Activated T-cell treated with anti-CD3 and anti-CD28 coated beads, Interleukin-2, amount 50 U/mL, for 72 hours (primary cell): ENCODE measurements at places on chromosomes 7 and 10.

- DNase-seq, result peak; percentile 69
These were observed 707 bp upstream of the GHITM start for GRCh38 chr10:84138478-84139125.

- DNase-seq, result no peak
These were observed 21.5 kb downstream of the C10orf53 start for GRCh38 chr10:49700997-49701396.

- no peak for DNase-seq
These were observed 34.1 kb downstream of the DNAJB9 start for GRCh38 chr7:108603656-108604306.

DNA sequence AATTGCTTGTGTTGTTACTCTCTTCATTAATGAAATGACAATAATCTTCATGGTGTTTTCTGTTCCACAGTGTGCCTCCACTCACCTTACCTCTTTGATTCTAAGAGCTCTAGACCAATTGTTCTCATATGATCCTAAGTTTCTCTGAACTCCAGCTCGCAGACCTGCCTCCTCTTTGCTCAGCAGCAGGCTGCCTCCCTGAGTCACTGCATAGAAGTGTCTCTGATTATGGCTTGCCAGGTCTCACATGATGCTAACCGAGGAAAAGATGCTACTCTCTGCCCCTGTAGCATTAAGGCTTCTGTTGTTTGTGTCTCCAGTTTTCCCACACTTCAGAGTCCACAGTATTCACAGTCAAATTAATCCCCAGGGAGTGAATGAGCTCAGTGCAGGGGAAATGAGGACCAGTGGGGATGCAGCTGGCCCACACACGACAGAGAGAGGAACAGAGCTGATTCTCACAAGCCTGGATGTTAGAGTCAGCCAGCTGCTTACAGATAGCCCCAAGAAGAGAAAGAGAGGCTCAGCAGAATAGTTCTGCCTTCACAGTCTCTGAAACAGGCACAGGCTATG lies 145.9 kb upstream of the EGR2 start:
- no peak for DNase-seq

GRCh38 chr7:44711528-44711927 lies 37.1 kb upstream of the ZMIZ2 start:
- DNase-seq, result no peak

- no peak for DNase-seq
These were observed 59.5 kb downstream of the FAM204A start for GRCh38 chr10:118282670-118283069.

DNA sequence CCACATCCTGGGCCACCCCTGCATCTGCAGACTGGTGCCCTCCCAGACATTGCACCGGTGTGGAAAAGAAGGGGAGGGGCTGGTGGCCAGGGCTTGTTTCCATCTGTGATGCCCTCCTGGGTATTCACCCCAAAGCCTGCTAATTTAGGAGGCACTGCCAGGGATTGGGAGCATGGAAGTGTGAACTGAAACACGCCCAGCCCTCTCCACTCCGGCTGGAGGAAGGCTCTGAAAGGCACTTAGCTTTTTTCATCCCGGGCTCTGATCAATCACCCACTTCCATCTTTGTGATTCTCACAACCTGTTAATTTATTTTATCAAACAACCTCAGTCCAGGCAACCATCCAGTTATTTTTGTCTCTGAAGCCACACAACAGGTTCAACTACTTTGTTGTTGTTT lies 20.9 kb upstream of the CPXM2 start:
- no peak for DNase-seq

- DNase-seq, result no peak
These were observed 13.8 kb downstream of the RSBN1L start for GRCh38 chr7:77710067-77710466.

DNA sequence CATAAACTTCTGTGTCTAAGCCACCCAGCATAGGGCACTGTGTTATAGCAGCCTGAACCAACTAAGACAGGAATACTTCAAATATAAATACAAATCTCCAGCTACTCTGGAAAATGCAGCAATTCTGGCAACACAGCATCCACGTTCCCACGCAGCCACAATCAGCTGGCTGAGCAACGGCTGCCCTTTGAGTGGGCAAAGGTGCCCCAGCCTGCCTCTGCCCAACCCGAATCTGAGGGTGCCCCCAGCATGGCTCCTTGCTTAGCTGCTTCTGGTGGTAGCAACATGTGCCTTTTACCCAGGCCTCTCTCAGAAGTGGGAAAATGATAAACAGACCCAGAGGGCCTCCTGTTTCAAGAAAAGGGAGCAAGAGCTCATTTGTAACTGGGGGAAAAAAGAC lies 12.0 kb downstream of the DRGX start:
- no peak for DNase-seq

- DNase-seq, result no peak
These were observed 93.7 kb downstream of the COBL start for GRCh38 chr7:51222916-51223315.

DNA sequence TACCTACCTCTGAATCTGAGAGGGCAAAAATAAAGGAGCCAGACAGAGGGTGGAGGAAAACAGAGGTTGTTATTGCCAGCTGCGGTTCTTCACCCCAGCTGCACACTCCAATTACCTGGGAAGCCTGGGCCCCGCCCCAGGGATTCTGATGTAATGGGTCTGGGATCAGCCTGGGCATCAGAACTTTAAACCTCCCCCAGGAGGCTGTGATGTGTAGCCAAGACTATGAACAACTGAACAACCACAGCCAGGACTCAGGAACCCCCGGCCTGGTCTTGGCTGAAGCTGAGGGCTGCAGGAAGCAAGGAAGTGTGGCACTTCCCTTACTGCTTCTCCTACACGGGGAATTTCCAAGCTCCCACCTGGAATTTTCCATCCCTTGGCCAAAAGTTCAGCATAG lies 89.3 kb downstream of the HIP1 start:
- no peak for DNase-seq

- DNase-seq, result peak; percentile 4
These were observed 20.9 kb downstream of the AKR1D1 start for GRCh38 chr7:138097064-138097741.

DNA sequence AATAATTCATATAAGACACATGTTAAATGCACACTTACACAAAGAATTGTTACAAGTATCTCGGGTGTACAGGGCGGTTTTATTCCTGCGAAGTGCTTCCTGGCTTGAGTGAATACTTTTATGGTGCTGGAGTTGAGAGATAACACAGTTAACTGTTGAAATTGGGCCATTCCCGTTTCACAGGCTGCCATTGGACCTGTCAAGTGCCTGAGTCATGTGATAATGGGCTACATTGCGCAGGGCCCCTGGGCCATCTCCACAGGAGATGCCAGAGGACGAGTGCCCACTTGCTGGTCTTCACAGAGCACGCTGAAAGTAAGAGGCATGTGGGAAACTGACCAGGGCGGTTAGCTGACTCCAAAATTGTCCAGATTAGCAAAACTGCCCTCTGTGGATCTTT lies 4.8 kb downstream of the FBH1 start:
- no peak for DNase-seq

DNA sequence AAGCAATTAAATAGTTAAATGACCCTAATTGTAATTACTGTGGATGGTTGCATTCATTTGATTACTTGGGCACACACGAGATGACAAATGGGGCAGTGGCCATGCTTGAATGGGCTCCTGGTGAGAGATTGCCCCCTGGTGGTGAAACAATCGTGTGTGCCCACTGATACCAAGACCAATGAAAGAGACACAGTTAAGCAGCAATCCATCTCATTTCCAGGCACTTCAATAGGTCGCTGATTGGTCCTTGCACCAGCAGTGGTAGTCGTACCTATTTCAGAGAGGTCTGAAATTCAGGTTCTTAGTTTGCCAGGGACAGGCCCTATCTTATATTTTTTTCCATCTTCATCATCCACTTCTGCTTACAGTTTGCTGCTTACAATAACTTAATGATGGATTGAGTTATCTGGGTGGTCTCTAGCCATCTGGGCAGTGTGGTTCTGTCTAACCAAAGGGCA lies 8.3 kb downstream of the PCBD1 start:
- peak; percentile 77 for DNase-seq

DNA sequence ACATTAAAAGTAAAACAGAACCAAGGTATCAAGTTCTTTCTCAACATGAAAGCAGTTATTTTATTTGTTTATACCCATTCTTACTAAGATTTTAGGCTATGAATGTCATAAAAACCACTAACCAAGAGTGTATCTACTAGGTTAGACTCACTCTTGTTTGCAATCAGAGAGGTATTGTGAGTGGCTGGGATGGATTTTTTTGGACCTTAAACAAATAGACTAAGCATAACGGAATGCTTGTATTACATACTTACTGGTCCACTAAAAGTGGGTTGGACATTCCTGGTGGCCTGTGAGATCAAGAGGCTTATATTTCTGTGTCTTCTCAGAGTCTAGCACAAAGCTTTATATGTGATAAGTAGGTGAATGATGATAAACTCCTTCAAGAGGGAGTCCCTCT lies 32.6 kb upstream of the CBLL1 start:
- no peak for DNase-seq

DNA sequence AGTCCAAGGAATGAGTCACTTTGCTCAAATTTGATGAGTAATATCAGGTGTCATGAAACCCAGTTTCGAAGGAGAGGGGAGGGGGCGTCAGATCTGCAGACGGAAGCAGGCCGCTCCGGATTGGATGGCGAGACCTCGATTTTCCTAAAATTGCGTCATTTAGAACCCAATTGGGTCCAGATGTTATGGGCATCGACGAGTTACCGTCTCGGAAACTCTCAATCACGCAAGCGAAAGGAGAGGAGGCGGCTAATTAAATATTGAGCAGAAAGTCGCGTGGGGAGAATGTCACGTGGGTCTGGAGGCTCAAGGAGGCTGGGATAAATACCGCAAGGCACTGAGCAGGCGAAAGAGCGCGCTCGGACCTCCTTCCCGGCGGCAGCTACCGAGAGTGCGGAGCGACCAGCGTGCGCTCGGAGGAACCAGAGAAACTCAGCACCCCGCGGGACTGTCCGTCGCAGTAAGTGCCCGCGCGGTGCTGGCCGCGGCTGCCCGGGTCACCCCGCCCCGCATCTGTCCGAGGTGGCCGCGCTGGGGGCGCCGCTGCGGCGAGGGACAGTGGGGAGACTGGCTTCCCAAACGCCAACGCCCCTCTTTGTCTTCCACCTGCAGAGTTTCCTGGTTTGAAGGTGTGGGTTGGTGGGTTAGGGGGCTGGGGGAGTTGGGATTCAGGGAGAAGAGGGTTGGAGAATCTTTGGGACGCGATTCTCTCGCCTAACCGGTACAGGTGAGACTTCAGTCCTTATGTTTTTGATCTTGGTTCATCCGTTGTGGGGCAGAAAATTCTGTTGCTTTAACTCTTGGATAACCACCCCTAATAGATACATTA lies at the start of gene TAC1:
TSS of gene TAC1 (plus strand) at position 351 of the 829 bp plus-strand sequence. CDS start 527 bp downstream, outside the sequence.
- DNase-seq, result no peak

DNA sequence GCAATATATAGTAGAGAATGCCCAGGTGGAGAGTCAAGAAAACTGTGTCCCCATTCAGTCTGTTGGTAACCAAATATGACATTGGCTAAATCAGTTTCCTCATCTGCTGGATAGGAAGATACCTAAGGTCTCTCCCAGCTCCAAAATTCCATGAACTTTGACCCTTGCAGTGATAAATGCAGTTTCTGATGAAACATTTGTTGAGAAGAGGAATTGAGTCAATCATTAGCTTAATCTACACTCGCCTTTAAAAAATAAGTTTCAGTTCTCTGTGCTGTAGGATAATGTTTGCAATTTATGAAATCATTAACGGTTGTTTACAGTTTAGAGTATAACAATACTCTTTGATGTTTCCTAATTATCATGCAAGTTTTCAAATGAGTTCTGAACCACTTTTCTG lies 38.0 kb upstream of the SLC25A13 start:
- no peak for DNase-seq

DNA sequence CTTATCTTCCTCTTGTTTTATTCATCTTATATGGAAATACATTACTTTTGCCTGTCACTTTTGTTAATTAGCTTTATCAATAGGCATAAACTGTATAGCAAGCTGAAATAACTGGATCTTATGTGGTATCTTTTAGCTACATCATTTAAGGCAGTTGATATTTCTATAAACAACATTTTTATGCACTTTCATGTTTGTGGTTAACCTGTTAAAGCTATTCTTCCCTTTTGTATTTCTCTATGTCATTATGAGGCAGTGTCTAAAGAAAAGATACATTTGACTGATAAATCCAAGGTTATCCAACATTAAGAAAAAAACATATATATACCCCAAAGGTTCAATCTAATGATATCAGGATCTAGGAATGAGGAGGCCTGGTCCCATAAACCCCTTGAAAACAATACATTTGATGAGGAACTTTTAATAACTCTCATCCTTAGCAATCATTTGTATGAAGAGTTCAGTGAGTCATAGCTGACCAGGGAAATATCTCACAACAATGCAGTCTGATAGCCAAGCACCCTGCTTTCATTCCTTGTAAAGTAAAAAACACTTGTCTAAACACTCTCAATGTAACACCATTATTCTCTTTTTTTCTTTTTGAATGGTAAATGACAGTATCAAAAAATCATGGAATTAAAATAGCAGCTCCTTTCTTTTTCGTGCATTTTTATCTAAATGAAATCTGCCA lies 300.9 kb downstream of the NEBL start:
- DNase-seq, result no peak

GRCh38 chr10:49610114-49610457 lies at the start of gene SLC18A3:
Gene SLC18A3 (plus strand): TSS chr10:49610310. CDS start chr10:49610741, 431 bp downstream.
- DNase-seq, result no peak

- no peak for DNase-seq
These were observed 6.3 kb downstream of the POLR2J start for GRCh38 chr7:102472126-102473041.

GRCh38 chr7:157751951-157752673 lies 415.3 kb downstream of the DNAJB6 start:
- no peak for DNase-seq

- DNase-seq, result no peak
These were observed 313.8 kb upstream of the ADARB2 start for GRCh38 chr10:2051108-2051507.

GRCh38 chr7:125526958-125527357 lies 597.3 kb upstream of the POT1 start:
- DNase-seq, result no peak

GRCh38 chr7:87475359-87476178 lies at the start of gene ABCB4:
Gene ABCB4 (minus strand): TSS chr7:87475680. CDS start chr7:87475465, 215 bp downstream.
- DNase-seq, result peak; percentile 7

GRCh38 chr7:140326116-140326928 lies 72.0 kb downstream of the SLC37A3 start:
- peak; percentile 43 for DNase-seq

- no peak for DNase-seq
These were observed 440.7 kb downstream of the PLXDC2 start for GRCh38 chr10:20256969-20257368.

DNA sequence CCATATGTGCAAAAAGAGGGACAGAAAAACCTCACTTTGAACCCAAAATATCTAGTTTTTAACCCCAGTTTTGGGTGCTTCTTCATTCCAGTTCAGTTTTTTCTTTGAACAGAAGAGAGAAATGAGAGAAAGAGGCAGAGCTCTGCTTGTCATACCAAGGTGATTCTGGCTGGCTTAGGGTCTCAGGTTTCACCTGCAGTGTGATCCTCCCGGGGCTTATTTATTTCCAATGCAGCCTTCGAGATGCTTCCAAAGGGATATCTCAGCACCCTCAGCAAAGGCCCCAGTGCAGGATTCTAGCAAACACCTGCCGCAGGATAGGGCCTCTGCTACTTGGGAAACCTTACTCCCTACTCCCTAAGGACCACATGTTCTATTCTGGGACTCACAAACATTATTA lies 131.3 kb downstream of the WDR11 start:
- no peak for DNase-seq
